Stomach (tissue), 19 donors: ENCODE measurements at places on chromosomes 3 and 15.

GRCh38 chr3:172911142-172911541 lies 160.6 kb downstream of the ECT2 start:
- no peak for DNase-seq

DNA sequence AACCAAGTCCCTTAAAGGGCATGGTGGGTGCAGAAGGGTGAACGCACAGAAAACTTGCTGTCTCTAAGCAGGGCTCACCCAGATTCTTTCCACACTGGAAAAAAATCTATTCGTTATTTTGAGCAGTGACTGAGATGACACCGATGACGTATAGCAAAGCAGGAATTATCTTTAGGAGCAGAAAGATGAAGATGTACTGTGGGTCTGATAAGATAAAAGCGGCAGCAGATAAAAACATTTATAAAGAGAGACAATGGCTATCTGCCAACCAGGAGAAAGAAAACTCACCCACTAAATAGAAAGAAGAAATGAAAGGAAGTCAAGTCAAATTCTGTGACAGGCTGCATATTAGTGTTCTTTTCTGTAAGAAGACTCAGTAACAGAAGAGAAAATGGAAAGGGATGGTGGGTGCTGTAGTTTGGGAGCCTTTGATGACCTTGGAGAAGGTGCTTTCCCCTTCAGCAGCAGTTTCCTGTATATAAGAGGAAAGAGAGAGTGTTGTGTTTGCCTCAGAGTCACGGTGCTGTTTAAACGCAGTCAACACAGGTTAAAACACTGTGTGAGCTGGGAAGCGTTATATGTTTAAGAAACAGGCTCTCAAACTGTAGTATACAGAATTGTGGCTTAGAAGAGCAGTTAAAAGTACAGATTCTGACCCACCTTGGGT lies 111.6 kb downstream of the AQP9 start:
- DNase-seq, result peak; percentile 32

DNA sequence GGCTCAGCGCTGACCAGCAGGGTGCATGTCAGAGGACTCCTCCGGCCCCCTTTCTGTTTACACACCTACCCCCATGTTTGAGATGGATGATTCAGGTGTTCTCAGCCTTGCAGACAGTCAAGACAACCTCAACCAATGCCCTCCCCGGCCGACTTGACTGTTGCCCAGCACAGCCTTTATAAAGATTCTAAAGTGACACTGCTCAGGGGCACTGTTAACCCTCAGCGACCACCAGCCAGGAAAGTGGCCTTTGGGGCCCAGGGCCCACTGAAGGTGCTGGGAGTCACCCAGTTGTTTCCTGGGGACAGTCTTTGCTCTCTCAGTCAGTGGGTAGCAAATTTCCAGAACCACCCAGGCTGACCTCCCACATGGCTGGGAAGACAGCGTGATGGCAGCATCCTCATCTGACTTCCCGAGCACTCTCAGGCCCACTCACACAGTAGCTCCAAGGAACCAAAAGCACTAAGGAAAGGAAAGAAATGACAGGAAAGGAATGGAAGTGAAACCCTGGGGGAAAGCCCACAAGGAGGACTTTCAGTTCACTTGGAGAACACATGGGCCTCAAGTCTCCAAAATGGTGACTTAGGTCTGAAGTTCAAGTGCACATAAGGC lies 128.4 kb downstream of the ASB7 start:
- DNase-seq, result no peak

DNA sequence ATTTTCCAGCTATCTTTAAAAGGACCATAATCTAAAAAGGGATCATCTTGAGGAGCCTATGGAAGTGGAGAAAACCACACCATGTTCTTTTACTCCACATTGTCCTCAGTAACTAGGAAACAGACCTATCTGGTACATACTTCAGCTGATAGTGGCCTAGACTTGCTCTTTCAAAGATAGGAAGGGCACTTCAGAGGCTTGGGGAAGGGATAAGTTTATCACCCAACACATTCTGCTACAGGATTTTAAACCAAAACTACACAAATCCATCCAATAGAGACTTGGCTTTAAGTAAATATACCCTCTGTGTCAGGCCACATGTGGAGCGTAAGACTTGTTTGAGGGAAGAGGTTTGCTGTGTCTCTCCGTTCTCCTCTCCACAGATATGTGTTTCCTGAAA lies 35.4 kb downstream of the CP start:
- DNase-seq, result no peak

- DNase-seq, result no peak
These were observed 2.8 kb upstream of the CLDND1 start for GRCh38 chr3:98525494-98525893.

GRCh38 chr3:61531528-61531927 lies 29.8 kb upstream of the PTPRG start:
- DNase-seq, result no peak

DNA sequence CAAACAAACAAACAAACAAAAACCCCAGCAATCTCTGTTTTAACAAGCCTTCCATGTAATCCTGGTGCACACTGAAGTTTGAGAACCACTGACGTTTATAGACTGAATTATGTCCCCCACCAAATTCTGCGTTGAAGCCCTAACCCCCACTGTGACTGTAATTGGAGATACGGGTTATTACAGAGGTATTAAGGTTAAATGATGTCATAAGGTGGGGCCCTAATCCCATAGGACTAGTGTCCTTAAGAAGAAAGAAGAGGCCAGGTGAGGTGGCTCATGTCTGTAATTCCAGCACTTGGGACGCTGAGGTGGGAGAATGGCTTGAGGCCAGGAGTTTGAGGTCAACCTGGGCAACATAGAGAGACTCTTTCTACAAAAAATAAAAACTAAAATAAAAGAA lies 42.4 kb upstream of the TM4SF1 start:
- no peak for DNase-seq

DNA sequence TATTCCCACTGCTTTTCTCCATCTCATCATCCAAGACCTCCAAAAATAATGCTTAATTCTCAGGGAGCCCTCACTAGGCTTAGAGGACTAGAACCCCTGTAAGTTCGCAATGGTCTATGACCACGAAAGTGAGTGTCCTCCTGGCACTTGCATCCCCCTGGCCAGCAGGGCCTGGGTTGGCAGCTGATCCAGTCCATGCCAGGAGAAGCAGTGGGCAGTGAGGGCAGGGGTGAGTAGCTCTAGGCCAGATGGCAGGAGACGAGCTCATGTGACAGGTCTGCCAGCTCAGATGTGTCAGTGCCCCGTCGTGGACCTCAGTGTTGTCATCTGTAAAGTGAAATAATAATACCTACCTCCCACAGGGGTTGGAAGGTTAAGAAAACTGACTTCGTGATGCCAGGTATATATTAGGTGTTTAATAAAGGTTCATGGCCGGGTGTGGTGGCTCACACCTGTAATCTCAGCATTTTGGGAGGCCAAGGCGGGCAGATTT lies 11.1 kb downstream of the GP5 start:
- DNase-seq, result no peak

DNA sequence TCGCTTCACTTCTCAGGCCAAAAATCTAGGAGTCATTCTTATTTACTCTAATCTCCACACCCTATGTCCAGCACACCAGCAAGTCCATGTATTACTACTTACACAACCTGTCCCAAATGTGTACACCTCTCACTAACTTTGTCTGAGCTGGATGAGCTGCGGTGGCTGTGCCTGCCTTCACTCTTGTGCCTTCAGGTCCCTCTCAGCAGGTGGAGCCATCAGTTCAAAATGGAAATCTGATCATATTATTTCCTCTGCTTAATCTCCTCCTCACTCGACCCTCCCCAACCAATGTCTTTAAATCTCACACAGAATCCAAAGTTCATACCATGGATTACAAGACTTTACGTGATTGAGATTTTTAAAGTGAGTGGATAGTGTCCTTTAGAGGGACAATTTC lies 82.8 kb downstream of the SSR3 start:
- DNase-seq, result no peak

- no peak for DNase-seq
These were observed 28.6 kb downstream of the TASOR start for GRCh38 chr3:56654460-56654859.

DNA sequence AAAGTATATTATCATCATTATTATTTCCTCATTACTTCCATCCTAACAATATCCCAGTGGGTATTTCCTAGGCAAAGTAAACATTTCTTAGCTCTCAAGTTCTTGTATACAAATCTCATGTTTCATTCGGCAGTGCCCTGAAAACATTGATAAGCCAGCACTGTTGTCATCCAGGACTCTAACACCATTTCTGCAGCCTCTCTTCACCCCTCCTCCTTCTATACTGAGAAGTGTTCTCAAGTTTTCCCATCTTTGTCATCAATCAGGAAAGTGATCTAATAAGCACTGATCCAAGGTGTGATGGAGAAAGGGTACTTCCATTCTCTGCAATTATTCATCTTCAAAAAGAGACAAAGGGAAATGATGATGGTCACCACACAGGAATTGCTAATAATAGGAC lies 168.4 kb upstream of the CCDC54 start:
- no peak for DNase-seq

GRCh38 chr15:85988741-85989140 lies 90.9 kb upstream of the AGBL1 start:
- no peak for DNase-seq

DNA sequence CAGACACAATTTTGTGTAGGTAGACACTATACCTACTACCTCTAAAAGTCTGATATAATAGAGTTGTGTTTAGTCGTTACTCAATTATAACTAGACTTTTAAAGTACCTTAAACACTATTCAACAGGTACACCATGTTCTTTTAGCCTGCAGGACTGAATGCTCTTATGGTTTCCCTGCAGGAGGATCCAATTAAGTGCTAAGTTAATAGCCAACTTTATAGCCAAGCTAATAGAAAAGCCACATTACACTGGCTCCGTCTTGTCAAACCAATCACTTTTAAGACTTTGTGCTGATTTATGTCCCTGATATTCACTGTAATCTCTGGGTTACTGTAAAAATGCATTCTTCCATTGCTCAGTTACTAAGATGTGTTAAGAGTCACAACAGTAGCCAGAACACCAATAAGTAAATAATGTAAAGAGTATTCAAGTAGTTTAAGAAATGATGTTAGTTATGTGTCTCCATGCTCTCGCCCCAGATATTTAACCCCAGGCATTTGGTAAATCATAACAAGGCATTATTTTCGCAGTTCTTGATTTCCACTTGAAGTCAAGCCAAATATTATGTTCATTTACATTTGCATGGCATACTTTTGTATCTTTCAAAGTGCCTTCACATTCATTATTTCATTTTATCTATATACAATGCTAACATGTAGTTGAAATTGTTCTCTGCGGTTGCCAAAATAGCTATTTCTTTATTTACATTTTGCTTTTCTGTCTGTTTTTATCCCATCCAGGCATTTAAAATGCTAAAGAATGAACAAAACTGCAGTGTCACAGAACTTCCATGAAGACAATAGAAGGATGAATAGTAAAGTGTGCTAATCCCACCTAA lies 42.7 kb upstream of the AP4E1 start:
- DNase-seq, result no peak

GRCh38 chr3:76107935-76108570 lies 322.7 kb upstream of the ZNF717 start:
- DNase-seq, result peak; percentile 56

- no peak for DNase-seq
These were observed 17.9 kb downstream of the SHF start for GRCh38 chr15:45169608-45170480.

DNA sequence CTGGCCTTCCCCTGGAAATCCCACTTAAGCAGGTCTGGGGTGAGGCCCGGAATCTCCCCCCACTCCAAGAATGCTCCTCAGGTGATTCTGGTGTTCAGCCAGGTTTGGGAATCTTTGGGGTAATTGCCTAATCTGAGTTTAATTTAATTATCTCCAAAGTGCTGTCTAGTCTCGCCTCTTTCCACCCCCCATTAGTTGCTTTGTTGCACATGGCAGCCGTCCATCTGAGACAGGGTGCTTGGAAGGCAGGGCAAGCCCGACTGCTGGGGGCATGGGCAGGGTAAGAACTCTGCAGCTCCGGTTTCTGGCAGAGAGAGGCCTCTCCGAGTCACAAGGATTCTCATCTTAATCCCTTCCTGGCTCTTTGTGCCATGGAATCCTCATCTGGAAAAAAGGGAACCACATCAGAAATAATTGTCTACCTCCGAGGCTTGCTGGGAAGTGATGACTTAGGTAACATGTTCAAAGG lies 15.0 kb downstream of the IL17RD start:
- no peak for DNase-seq

- no peak for DNase-seq
These were observed 64.5 kb downstream of the TCF12 start for GRCh38 chr15:56982987-56983386.

- DNase-seq, result no peak
These were observed 28.2 kb upstream of the CCDC50 start for GRCh38 chr3:191301017-191301416.

GRCh38 chr3:108182339-108182738 lies 39.9 kb downstream of the IFT57 start:
- no peak for DNase-seq

- no peak for DNase-seq
These were observed 236.9 kb downstream of the NTRK3 start for GRCh38 chr15:88019656-88020055.

GRCh38 chr3:50271314-50271936 lies 2.5 kb downstream of the SEMA3B start:
- DNase-seq, result no peak

GRCh38 chr3:29004885-29005599 lies 275.8 kb upstream of the RBMS3 start:
- DNase-seq, result no peak

DNA sequence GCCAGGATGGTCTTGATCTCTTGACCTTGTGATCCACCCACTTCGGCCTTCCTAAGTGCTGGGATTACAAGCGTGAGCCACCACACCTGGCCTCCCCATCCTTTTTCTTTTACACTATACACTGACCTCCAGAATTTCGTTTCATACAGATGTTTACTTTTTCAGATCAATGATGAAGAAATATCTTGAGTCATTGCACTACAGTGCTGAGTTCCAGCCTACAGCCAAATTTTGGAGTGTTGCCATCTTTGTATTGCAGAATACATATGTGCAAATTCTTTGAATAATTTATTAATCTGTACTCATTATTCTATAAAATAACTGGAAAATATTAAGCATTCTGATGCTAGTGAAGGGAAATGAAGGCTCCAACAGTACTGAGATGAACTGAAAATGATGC lies 12.5 kb downstream of the ZPLD1 start:
- no peak for DNase-seq

GRCh38 chr3:71273453-71273852 lies 310.1 kb downstream of the FOXP1 start:
- DNase-seq, result no peak

DNA sequence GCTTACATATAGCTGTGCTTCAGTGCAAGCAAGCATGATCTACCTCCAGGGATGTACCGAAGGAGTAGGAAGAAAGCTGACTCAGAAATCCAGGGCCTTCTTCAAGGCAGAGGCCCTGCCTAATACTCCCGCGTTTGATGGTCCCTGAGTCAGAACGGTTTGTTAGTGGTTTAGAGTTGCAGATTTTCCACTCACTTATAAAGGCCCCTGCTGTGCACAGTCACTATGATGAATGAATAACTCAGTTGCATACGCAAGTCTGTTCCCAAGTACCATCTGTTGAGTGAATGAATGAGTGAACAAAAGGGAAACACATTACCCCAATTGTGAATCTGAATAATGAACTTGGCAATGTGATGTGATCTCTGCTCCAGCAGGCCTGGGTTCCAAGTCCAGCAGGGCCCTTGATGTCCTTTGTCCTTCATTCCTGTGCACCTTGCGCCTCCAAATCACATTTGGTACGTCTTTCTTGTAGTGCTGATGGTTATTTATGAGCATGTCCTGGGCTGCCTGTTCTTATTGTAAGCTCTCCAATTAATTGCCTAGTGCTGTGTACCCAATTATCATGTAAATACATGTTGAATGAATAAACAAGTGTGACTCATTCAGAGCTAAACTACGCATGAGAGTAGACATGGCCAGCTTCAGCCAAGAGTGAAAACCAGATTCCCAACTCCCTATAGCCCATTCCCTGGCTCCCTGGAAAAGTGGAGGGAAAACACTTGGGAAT lies 85.3 kb upstream of the LIMD1 start:
- DNase-seq, result peak; percentile 39

GRCh38 chr3:39276746-39277145 lies 3.1 kb downstream of the CX3CR1 start:
- DNase-seq, result no peak
